ENCODE measurements at places on chromosomes 3 and 15.

DNA sequence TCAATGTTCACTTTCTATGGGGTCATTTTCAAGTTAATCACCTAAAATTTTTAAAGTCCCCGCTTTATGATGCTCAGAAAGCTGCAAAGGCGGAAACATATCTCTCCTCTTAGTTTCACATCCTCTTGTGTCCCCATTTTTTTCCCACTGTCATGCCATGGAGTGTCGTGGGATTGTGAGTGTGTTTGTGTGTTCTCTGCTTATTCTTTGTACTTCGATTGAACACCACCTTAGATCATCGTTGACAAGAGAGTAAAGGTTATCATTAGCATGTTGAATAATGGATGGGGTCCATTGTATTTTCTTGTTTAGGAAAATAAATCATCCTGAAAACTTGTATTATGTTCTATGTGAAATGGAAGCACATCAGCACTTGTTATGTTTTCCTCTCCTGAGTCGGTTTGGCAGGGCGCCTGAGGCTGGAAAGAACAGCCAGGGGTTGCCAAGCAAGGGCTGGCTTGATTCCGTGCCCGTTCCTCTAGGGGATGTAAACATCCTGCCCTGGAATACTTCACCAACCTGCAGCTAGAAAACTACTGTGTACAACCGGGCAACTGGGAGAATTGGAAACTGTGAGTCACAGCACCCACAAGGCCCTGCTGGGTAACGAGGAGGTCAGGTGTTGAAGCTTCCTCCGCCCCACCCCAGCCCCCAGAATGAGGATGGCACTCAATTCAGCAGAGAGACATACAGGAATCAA, 67.2 kb downstream of the EIF4E3 start:
- DNase-seq = peak; percentile 78

DNA sequence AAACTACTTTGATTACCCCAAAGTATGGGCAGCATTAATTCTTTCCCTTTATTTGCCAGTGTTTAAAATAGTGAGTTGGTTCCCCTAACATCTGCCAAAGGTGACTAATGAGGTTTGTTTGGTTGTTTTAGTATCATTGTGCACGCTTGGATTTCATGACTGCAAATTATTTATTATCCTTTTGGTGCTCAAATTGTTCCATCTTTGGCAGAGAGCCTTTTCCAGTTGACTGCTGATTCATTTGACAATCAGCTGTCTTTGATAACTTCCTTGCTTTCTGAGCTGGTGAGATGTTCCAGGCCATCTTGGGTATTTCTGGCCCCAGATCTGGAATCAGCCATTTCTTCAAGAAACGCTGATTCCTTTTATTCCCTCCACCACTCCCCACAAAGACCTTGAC, 8.9 kb downstream of the DLEC1 start:
- no peak for DNase-seq

- no peak for DNase-seq
Measured at GRCh38 chr3:11084098-11084497, 70.2 kb upstream of the HRH1 start.

DNA sequence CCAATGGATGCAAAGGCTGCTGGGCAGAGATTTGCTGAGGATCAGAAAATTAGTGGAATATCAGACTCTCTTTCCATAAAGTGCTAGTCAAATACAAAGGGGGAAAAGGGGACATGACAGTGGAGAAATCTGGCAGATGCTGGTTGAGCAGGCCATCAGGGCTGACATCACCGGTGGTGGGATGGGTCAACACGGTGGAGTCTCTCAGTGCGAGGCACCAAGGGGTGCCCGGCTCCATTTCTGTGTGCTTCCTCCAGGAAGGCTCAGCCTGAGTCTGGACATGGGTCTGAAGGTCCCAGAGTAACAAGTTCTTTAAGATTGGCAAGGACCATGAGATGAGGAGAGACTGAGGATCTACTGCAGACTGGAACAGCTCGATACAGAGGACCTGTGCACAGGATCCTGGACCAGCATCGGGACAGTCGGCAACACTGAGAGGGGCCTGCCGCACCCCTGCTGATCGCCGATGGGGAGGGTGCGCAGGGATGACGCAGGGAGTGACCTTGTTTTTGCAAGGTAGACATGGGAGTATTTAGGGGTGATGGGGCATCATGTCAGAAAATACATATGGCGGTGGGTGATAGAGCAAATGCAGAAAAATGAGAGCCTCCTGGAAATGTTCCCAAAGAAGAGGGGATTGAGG, 92.7 kb downstream of the SEC22A start:
- no peak for DNase-seq

GRCh38 chr3:185595526-185595925, 9.4 kb downstream of the SENP2 start:
- DNase-seq = no peak

GRCh38 chr3:193742628-193743027, 149.6 kb downstream of the OPA1 start:
- DNase-seq = no peak

DNA sequence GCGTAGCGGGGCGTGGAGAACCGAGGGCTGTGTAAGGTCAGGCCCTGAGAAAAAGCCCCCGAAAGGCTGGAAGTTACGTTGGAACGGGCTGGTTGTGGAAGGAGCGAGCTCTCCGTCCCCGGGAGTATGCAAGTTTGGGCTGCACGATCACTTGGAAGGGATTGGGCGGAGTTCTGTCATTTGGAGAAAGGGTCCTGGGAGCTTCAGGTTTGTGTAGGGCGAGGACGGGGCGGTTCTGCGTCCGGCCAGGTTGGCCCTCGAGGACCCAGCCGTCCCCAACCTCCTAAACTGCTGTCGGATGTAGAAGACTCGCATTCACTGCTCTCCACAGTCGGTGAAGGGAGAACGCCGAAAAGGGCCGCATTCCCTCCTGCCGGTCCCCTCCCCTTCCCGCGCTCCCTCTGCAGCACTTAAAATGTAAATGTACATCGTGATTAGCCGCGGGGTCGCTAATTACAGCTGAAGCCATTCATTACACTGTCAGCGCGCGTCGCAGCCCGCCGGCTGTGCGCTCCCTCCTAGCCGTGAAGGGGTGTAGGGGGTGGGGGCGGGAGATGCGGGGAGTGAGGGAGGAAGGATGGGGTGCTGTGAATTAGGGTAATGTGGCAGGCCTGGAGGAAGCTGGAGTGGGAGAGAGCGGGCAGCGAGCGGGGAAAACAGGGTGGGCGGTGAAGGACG, 2.5 kb upstream of the RPP25 start:
- DNase-seq = peak; percentile 65

- no peak for DNase-seq
Measured at GRCh38 chr15:97929456-97930229, 30.9 kb upstream of the ARRDC4 start.

- no peak for DNase-seq
Measured at GRCh38 chr15:66482539-66482938, 15.0 kb downstream of the SNAPC5 start.

- no peak for DNase-seq
Measured at GRCh38 chr15:69031013-69032001, 16.8 kb downstream of the NOX5 start.

DNA sequence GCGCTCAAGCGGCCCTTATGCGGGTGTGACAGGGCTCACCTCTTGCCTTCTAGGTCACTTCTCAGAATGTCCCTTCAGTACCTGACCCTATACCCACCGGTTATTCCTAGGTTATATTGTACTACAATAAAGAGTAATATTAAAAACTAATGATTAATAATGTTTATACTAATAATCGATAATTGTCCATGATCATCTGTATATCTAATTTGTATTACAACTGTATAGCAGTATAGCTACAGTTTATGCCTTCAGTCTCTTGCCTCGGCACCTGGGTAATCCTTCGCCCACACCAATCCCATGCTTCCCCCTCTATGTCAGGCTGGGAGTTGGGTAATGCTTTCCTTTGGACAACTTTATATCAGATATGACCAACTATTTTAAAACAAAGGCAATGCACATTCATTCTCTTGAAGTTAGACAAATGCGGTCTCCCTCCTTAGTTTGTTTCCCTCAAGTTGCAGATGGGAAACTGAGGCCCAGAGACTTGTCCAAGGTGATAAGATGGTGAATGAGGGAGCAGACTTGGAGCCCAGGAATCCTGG, 3.4 kb downstream of the FAH start:
- no peak for DNase-seq

DNA sequence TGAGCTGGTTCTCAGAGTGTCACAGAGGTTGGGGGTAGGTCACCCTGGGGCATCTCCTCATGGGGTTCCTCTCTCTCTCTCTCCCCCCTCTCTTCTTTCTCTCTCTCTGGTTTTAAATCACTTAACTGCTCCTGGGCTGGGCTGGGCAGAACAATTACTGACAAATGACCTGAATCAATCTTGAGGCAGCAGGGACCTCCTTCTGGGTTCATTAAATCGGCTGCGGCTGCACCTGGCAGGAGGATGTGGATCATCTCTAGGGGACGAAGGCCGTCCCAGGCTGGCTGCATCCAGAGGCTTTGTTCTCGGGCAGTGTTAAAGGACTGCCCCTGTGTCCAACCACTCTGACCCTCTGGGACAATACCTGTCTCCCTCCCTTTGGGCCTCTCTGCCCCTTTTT, 143.1 kb downstream of the TLE3 start:
- DNase-seq = peak; percentile 68

DNA sequence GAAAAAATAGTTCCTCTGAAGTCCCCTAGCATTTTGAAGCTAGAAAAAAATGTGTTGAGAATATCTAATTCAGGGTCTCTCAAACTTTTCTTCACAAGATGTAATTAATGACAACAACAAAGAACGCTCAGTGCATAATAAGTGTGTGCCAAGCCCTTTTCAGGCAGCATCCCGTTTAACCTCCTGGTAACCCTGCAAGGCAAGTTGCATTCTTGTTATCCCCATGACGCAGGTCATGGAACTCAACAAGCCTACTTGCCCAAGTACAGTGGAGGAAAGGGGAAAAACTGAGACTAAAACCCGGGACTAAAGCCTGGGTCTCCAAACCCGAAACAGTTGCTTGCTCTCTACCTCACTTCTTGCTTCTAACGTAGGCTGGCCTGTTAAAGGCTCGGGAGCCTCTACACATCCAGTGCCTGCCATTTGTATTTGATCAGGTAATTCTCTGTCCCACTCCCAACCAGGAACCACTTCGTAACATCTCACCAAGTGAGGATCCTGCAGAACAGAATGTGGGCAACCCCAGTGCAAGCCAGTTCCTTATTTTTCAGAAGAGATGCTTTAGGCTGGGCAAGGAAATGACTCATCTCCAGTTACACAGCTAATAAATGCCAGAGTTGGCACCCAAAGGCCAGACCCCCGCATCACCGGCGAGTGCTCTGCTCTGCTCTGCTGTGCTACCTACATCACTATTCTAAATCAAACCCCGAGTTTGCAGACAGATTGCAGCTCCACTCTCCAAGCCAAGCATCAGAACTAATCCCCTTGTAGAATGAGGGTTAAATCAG, 28.3 kb downstream of the LMCD1 start:
- no peak for DNase-seq

GRCh38 chr3:128353991-128354687, 112.6 kb downstream of the DNAJB8 start:
- no peak for DNase-seq

Measured in COR-L47 (cell line).